ENCODE measurements at places on chromosomes 5 and 9. TPM values are rescaled to one million over a fixed set of nuclear protein-coding genes. Genes with fewer than 3 reads are reported as not detected.

SLC34A3 gene
- not detected for total RNA-seq

SLC1A3 gene
- 0.85 TPM for total RNA-seq

PHF24 gene
- total RNA-seq: 0.30 TPM

TERT gene
- 6.2 TPM for total RNA-seq

TAF11L14 gene
- total RNA-seq: not detected

UGCG gene
- 28.9 TPM for total RNA-seq

LCN2 gene
- total RNA-seq: not detected

KIF24 gene
- 6.2 TPM for total RNA-seq

DMRT2 gene
- total RNA-seq: not detected

C5orf63 gene
- total RNA-seq: 10.9 TPM

PCDHGB1 gene
- not detected for total RNA-seq

RABEPK gene
- 41.6 TPM for total RNA-seq

PCDHA9 gene
- total RNA-seq: not detected

DBN1 gene
- total RNA-seq: 100 TPM

IQGAP2 gene
- 30.6 TPM for total RNA-seq

NKD2 gene
- total RNA-seq: 0.66 TPM

BARHL1 gene
- total RNA-seq: not detected

PITX1 gene
- not detected for total RNA-seq

IFNK gene
- not detected for total RNA-seq

TYRP1 gene
- total RNA-seq: not detected

SELENOP gene
- not detected for total RNA-seq

PAXX gene
- 57.2 TPM for total RNA-seq

PTAR1 gene
- 27.1 TPM for total RNA-seq

KIF12 gene
- not detected for total RNA-seq

SCGB3A2 gene
- total RNA-seq: not detected

TOR2A gene
- 17.7 TPM for total RNA-seq

INSL4 gene
- total RNA-seq: not detected

LCN1 gene
- not detected for total RNA-seq

WNK2 gene
- total RNA-seq: 0.89 TPM

SH3GLB2 gene
- total RNA-seq: 46.3 TPM

NNT gene
- 71.8 TPM for total RNA-seq

SHC3 gene
- total RNA-seq: not detected

FOXD4L3 gene
- not detected for total RNA-seq

HSPB3 gene
- total RNA-seq: not detected

SPATA31E1 gene
- total RNA-seq: not detected

DAPK1 gene
- 1.6 TPM for total RNA-seq

SV2C gene
- not detected for total RNA-seq

IFNA5 gene
- not detected for total RNA-seq

NACC2 gene
- 5.6 TPM for total RNA-seq

ARL14EPL gene
- not detected for total RNA-seq

MARVELD2 gene
- total RNA-seq: 0.31 TPM

STOML2 gene
- 271 TPM for total RNA-seq

RNF183 gene
- not detected for total RNA-seq

ADAMTS19 gene
- not detected for total RNA-seq
